Activated naive CD4-positive, alpha-beta T cell treated with Interleukin-2 at 50 U/mL for 16 hours (primary cell): ENCODE measurements at places on chromosomes 16 and 17.

GRCh38 chr16:67528222-67528869 lies at the start of gene RIPOR1:
Gene RIPOR1, plus strand, starts transcription at chr16:67528829. Its CDS starts 9,618 bp downstream, at chr16:67538447.
- peak; percentile 52 for DNase-seq

DNA sequence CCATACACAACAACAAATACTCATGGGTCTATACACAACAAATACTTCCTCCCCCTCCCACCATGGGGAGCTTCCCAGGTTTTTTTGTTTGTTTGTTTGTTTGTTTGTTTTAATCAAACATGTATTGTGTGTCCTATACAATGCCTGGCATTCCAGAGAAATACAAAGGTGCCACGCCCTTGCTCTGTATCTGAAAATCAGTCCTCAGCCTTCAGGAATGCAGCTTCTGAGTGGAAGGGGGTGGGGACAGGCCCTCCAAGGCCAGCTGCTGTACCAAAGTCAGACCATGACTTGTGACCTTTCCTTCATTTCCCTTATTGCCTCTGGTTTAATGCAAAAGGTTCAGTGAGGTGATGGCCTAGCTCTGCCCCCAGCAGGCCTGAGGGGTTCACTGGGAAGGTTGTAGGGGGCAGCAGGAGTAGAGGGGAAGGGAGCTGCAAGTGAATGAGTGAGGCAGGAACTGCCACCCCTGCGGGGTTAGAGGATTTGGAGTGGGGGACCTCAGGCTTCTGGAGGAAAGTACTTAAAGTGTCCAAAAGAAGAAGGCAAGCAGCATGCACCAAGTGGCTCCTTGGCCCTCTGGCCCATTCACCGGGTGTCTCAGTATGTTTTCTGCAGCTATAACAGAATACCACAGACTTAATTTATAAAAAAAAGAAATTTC lies 105.2 kb downstream of the CLEC16A start:
- no peak for DNase-seq

GRCh38 chr17:50459756-50460155 lies 8.9 kb downstream of the CHAD start:
- no peak for DNase-seq

DNA sequence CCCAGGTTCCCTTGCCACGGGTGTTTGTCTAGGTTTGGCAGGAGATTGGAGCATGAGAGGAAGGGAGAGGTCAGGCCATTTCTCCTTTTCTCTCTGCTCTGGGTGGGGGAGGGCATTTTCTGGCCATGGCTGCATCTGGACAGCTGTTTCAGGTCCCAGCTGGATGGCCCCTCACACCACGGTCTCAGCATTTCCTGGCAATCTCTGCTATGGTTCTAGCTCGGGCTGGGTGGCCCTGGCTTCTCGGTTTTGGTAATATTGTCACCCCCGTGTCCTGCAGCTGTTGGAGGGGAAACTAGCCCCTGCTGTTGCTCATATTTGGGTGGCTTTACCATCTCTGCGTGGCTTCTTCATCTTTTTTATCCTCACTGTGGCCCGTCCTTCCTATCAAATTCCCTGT lies 11.5 kb upstream of the NLRP1 start:
- DNase-seq: no peak

- DNase-seq: no peak
These were observed 18.1 kb downstream of the ZNF423 start for GRCh38 chr16:49837688-49838410.

DNA sequence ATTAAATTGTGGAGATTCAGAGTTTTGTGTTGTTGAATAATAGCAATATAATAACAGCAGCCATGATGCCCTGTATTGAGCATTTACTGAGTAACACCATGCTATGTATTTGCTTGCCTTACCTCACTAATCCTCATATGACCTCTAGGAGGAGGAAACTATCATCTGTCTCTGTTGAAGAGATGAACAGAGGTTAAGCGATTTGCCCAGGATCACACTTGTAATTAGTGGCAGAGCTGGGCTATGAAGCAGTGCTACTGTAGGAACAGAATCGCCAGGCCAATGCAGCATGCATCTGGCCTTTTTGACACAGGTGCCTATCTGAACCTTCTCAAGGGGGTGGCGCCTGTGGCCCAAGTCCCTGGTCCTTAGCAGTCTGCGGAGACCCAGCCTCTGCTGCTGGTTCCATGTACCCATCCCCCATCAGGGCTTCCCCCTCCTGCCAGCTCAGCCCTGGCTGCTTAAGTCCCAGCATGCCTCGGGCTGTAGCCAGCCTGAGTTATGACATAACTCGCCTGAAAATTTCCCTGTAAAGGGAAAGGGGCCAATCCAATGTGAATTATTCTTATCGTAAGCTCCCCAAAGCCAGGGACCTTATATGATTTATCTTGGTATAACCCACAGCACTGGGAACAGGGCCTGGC lies 50.4 kb upstream of the HS3ST2 start:
- no peak for DNase-seq

DNA sequence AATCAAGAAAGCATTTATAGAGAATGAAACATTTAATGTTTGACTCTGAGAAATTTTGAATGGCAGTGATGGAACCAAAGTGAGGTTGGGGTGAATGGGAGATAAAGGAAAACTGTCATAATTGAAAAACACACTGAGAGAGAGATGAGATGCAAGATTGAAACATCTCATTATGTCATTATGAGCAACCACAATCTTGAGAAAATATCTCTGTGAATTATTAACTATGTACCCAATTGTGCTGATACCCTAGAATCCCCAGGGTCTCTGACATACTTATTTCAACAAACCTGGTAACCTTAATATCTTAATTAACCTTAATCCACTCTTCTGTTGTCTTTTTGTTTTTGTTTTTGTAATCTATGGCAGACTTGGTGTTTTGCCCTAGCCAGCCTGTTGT lies 143.5 kb upstream of the HLF start:
- DNase-seq: no peak

GRCh38 chr17:183021-183420 lies 1.6 kb upstream of the DOC2B start:
- DNase-seq: no peak

- DNase-seq: no peak
These were observed 1.5 kb downstream of the TEX2 start for GRCh38 chr17:64261417-64262145.

DNA sequence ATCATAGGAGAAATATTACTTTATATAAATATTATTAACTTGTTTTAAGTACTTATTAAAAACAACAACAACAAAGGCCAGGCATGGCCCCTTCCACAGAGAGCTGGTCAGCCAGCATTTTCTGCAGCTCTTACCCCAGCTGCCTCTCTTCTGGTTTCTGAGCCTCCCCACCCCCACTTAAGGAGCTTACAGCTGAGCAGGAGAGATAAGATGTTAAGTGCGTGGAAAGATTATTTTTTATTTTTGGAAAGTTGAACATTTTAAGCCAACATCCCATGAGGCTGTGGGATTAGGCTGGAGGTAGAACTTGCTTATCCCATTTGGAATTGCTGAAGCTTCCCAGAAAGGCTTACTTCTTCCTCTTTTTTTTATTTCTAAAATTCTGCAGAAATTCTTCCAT lies 401.2 kb downstream of the SEC14L1 start:
- DNase-seq: no peak

- no peak for DNase-seq
These were observed 290.4 kb downstream of the FOXL1 start for GRCh38 chr16:86868786-86869185.

DNA sequence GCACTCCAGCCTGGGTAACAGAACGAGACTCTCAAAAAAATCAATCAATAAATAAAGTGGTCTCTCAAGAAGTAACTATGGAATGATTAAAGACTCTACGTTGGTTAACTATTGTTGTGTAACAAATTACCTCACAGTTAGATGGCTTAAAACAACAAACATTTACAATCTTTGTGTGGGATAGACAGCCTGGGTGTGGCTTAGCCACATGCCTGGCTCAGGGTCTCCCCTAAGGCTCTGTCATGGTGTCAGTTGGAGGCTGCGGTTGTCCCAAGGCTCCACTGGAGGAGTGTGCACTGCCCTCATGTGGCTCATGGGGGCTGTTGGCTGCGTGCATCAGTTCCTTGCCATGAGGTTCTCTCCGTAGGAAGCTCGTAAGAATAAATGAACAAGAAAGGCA lies 294.5 kb downstream of the SNX29 start:
- DNase-seq: no peak

DNA sequence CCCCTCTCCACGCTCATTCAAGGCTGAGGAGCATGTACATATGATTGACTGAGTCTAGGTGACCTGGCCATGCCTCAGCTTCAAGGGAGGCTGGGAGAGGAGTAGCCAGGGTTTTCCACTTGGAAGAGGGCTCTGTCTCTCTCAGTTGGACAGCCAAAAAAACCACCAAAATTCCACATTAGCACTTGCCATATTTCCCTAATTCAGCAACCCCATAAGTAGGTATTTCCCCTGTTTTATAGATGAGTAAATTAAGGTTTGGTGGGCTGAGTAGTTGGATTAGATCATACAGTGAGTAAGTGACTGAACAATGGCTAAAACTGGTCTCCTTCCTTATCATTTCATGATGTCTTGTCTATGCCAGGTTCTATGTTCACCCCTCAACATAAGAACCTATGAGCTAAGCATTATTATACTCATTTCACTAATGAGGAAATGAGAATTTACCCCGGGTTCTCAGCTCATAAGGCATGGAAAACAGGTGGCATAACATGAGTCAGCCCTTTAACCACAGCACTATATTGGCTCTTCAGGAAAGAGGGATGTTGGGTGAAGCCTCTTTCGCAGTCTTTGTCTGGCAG lies 68.0 kb upstream of the GAS7 start:
- DNase-seq: no peak

DNA sequence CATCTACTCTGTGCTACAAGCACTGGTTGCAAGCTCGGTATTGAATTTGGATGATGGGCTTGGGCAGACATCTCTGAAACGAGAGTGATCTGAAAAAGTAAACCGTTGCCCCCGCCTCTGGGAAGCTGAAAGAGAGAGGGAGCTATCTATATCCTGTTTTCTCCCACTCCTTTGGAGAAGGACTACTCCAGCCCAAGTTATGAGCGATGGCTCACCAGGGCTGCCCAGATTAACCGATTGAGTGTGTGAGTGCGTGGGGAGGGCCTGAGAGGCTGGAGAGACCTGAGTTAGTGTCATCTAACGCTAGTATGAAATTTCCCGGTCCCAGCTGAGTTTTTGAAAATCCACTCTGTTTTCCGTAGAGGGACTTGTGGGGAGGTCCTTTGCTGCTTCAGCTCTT lies 11.5 kb downstream of the MGAT5B start:
- no peak for DNase-seq

DNA sequence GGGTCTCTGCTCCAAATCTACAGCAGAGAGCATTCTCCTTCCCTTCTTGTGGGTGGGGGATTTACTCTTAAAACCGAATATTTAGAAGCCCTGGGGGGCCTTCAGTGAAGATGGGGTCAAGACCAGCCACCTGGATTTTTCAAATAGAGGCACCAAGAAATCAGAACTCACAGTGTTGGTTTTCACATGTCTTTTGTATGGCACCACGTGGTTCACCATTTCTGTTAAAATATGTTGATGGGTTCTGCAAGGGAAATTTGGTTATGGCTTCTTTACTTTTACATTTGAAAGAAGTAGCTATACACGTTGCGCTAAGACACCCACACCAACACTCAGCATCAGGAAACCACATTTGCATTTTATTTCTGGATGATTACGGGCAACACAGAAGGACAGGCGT lies 17.7 kb downstream of the MAF start:
- DNase-seq: no peak

- peak; percentile 67 for DNase-seq
These were observed at the start of gene MT1F for GRCh38 chr16:56657555-56658326. Gene MT1F, plus strand, starts transcription at chr16:56657959. Its CDS starts 100 bp downstream, at chr16:56658059.
